ENCODE measurements at places on chromosomes 1 and 21. TPM values are rescaled to one million over a fixed set of nuclear protein-coding genes. Genes with fewer than 3 reads are reported as not detected.

- no peak overlapping the region for H3K4me3 ChIP-seq
- peaks cover 24% of the 10 kb centered on the region for H3K36me3 ChIP-seq
- peaks cover 10% of the 10 kb centered on the region for H3K4me1 ChIP-seq
- no peak for DNase-seq
- no peaks in the 10 kb centered on the region for H3K27me3 ChIP-seq
Measured at GRCh38 chr1:206446688-206447421, 23.4 kb upstream of the IKBKE start.

The ZBED6 gene
- total RNA-seq, result 34.1 TPM

- no peaks in the 10 kb centered on the region for H3K36me3 ChIP-seq
- DNase-seq, result peak; percentile 49
Measured at GRCh38 chr1:183230413-183230812, 44.3 kb downstream of the LAMC2 start.

The GJA8 gene
- not detected for total RNA-seq

DNA sequence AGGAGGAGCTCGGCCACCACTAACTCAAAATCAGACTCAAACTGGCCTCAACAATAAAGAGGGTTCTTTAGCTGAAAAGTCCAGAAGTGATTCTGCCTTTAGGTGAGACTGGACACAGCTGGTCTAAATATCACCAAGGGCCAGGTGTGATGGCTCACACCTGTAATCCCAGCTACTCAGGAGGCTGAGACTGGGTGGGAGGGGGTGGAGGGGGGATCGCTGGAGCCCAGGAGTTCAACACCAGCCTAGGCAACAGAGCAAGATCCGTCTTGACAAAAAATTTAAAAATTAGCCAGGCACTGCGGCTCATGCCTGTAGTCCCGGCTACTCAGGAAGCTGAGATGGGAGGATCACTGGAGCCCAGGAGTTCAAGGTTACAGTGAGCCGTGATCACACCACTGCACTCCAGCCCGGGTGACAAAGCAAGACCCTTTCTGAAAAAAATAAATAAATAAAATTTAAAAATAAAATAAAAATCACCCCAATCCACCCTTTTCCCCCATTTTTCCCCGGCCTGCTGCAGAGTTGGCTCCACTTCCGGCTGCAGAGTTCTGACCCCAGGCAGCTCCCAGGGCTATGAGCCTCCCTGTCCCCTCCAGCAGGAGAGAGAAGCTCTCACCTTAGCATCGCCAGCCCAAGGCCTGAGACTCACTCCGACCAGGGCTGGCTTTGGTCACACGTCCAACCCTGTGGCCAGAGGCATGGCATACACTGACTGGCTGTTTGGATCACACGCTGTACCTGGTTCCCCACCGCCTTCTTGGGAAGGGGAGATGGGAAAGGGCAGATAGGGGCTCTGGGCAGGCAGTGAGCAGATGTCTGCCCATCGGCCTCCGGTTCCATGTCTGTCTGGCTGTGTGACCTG is 87.3 kb upstream of the IFFO2 start:
- no peak overlapping the region for H3K27ac ChIP-seq
- H3K36me3 ChIP-seq, result no peaks in the 10 kb centered on the region
- H3K4me1 ChIP-seq, result peaks cover 16% of the 10 kb centered on the region
- H3K27me3 ChIP-seq, result no peaks in the 10 kb centered on the region

DNA sequence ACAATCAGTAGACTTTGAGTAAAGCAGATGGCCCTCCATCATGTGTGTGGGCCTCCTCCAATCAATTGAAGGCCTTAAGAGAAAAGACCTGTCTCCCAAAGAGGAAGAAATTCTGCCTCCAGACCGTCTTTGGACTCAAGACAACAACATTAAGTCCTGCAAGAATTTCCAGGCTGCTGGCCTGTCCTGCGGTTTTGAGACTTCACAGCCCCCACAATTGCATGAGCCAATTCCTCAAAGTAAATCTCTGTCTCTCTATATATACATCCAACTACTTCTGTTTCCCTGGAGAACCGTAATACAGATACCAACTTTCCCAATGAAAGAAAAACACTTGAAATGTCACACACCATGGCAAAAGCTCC is 16.4 kb downstream of the REG4 start:
- H3K4me3 ChIP-seq, result no peak overlapping the region
- peaks cover 2% of the 10 kb centered on the region for H3K27me3 ChIP-seq
- H3K27ac ChIP-seq, result no peak overlapping the region
- DNase-seq, result peak; percentile 29
- H3K36me3 ChIP-seq, result no peaks in the 10 kb centered on the region

DNA sequence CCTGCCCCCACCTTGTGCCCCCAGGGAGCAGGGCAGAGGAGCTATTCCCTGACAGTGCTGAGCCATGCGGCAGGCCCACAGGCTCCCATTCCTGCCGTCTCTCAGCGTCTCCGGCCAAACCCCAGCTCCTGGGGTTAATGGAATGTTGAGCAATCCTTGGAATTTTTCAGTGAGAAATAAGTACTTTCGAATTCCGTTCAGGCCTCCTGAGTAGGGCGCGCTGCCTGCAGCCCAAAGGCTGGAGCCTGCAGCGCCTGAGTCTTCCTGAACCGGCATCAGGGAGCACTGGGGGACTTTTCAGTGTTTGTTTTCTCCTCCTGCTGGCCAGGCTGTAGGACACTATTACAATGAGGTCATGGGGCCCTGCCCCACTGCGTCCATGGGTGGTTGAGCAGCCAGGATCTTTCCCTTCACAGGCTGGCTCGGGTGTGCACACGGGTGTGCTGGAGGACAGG is 33.3 kb upstream of the CSF1 start:
- H3K4me3 ChIP-seq, result no peak overlapping the region
- DNase-seq, result peak; percentile 89
- peaks cover 36% of the 10 kb centered on the region for H3K4me1 ChIP-seq
- no peaks in the 10 kb centered on the region for H3K36me3 ChIP-seq
- H3K27me3 ChIP-seq, result no peaks in the 10 kb centered on the region

The PSMG1 gene
- 58.8 TPM for total RNA-seq

- H3K27me3 ChIP-seq, result no peaks in the 10 kb centered on the region
- no peaks in the 10 kb centered on the region for H3K36me3 ChIP-seq
Measured at GRCh38 chr1:60621368-60621851, 461.0 kb upstream of the NFIA start.

GRCh38 chr21:44013380-44014088 is 1.4 kb downstream of the TRAPPC10 start:
- H3K4me3 ChIP-seq, result peak overlapping the region; percentile 74
- H3K27me3 ChIP-seq, result no peaks in the 10 kb centered on the region
- no peaks in the 10 kb centered on the region for H3K36me3 ChIP-seq
- H3K27ac ChIP-seq, result peak overlapping the region; percentile 64
- H3K4me1 ChIP-seq, result peaks cover 16% of the 10 kb centered on the region

- H3K27me3 ChIP-seq, result no peaks in the 10 kb centered on the region
- H3K4me3 ChIP-seq, result no peak overlapping the region
- no peak overlapping the region for H3K27ac ChIP-seq
- no peaks in the 10 kb centered on the region for H3K4me1 ChIP-seq
Measured at GRCh38 chr1:213439703-213440102, 388.7 kb downstream of the RPS6KC1 start.

The SPATA17 gene
- 1.6 TPM for total RNA-seq

GRCh38 chr21:37220981-37221664 is 46.0 kb downstream of the VPS26C start:
- H3K27ac ChIP-seq, result peak overlapping the region; percentile 17
- H3K4me1 ChIP-seq, result peaks cover 5% of the 10 kb centered on the region

DNA sequence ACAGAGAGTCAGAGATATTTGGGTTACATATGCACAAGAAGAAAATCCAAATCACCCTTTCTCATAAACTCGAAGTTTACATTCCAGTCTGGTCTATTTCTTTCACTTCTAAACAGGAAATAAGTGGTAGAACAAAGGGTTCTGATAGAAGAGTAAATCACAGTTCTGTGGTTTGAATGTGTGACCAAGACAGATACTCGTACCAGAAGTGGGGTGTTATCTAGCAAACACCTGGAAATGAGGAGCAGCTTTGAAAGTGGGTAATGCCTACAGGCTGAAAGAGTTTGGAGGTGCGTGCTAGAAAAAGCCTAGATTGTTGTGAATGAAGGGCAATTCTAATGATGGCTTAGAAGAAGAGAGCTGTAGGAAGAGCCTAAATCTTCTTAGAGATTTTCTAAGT is 74.7 kb downstream of the FH start:
- H3K27me3 ChIP-seq, result peaks cover 2% of the 10 kb centered on the region
- H3K4me3 ChIP-seq, result no peak overlapping the region
- H3K36me3 ChIP-seq, result no peaks in the 10 kb centered on the region
- DNase-seq, result no peak
- no peaks in the 10 kb centered on the region for H3K4me1 ChIP-seq

The TMPRSS15 gene
- not detected for total RNA-seq

The SPAG17 gene
- 0.67 TPM for total RNA-seq

The PPP2R5A gene
- total RNA-seq, result 14.6 TPM

The AP4B1 gene
- total RNA-seq, result 14.9 TPM

DNA sequence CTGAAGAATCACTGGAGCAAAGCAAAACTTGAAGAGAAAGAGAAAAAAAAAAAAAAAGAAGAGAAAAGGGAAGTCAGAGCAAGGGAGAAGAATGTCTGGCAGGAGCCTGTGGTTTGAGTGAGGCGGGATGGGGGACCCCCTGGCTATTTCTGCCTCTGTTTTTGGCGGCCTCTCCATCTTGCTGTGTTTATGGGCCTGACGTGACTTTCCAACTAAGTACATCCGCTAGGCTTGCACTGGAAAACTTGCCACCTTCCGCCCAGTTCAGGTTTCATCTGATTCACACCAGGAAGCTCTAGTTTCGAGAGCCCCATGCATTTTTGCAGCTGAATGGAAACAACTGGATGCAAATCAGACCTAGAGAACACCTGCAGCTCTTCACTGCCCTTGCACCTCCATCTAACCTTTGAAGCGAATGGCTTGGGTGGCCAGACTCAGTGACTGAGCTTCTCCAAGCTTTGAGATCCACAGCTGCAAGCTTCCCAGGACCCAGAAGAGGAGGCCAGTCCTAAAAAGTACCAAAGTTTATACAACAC is 28.0 kb downstream of the TBX15 start:
- H3K4me3 ChIP-seq, result no peak overlapping the region
- H3K27ac ChIP-seq, result no peak overlapping the region
- H3K27me3 ChIP-seq, result peaks cover 2% of the 10 kb centered on the region
- no peaks in the 10 kb centered on the region for H3K4me1 ChIP-seq

GRCh38 chr1:110309139-110309538 is 30.0 kb upstream of the RBM15 start:
- no peak overlapping the region for H3K4me3 ChIP-seq
- no peaks in the 10 kb centered on the region for H3K36me3 ChIP-seq
- DNase-seq, result peak; percentile 70
- no peaks in the 10 kb centered on the region for H3K27me3 ChIP-seq
- peak overlapping the region; percentile 72 for H3K27ac ChIP-seq

DNA sequence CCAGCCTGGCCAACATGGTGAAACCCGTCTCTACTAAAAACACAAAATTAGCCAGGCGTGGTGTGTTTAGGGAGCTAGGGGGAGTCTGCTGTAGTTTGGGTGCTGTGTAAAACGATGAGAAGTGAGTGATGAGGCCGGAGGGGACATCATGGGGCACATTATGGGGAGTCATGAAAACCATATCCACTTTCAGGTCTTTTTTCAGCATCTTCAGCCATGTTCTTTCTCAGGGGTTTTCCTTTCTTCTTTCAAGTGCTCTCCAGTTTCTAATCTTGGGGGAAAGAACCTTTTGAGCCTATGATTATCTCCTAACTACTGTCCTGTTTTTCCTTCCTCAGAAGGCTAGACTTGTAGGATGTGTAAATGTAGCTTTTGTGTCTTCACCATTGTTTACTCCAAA is 14.4 kb downstream of the KDM4A start:
- no peak for DNase-seq
- no peak overlapping the region for H3K4me3 ChIP-seq
- H3K36me3 ChIP-seq, result peaks cover 83% of the 10 kb centered on the region
- no peak overlapping the region for H3K27ac ChIP-seq

The RNU1-1 gene
- 1,356 TPM for total RNA-seq

DNA sequence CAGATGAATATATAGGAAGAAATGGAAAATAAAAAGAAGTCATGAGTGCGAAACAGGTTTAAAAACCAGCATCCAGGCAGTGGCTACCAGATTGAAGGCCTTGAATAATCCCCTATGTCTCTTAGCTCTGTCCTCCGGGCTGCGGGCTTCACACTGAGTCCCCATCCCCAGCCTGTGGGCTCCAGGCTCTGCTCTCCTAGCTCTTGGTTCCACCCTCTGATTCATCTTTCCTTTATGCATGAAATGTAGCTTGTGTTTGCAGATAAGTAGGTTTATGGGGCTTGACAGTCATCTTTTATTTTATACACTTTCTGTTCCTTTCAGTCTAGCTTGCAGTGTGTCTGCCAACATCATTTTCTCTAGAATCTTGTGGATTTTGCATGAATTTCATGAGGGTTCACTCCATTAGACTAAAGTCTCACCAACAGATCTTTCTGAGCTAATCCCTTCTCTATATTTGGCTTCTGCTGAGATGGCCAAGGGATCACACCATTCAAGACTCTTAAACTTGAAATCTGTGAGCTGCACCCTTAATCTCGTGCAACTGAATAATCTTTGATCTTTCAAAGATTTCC is 174.5 kb downstream of the PLPPR4 start:
- DNase-seq, result no peak
- peaks cover 6% of the 10 kb centered on the region for H3K4me1 ChIP-seq
- no peaks in the 10 kb centered on the region for H3K27me3 ChIP-seq
- no peaks in the 10 kb centered on the region for H3K36me3 ChIP-seq
- no peak overlapping the region for H3K4me3 ChIP-seq

DNA sequence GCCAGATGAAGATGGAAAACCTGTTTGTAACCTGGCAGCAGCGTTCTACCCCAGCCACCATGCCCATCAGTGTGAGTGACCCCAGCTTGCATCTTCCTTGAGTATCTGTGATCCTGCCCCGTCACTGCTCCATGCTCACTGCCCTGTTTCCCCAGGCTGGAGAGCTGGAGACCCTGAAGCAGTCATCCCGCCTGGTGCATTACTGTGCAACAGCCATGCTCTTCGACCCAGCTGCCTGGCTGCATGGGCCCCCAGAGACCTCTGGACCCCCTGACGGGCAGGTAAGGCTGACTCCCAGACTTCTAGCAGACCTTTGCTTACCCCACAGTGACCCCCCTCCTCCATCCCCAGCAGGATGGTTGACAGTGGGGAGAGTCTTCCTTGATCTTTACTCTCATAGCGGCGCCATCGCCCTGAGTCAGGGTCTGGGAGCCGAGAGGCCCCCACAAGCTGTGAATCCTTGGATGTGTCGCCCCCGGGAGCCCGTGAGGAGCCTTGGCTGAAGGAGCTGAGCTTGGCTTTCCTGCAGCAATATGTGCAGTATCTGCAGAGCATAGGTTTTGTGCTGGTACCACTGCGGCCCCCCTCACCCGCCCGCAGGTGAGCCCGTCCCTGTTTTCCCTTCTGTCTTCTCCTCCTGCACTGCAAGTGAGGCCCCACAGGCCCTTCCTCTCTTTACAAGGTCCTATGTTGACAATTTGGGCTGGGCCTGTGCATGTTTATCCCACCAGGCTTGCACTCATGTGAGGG is 10.4 kb downstream of the HYI start:
- peaks cover 36% of the 10 kb centered on the region for H3K36me3 ChIP-seq
- no peak overlapping the region for H3K27ac ChIP-seq
- DNase-seq, result no peak
- no peak overlapping the region for H3K4me3 ChIP-seq

The FAM72B gene
- 2.9 TPM for total RNA-seq

The FCER1G gene
- total RNA-seq, result 0.91 TPM

- no peak overlapping the region for H3K4me3 ChIP-seq
- no peak for DNase-seq
- H3K27ac ChIP-seq, result no peak overlapping the region
- H3K4me1 ChIP-seq, result no peaks in the 10 kb centered on the region
Measured at GRCh38 chr1:199362996-199363395, 664.5 kb upstream of the NR5A2 start.

The SLC30A10 gene
- not detected for total RNA-seq

- H3K27me3 ChIP-seq, result no peaks in the 10 kb centered on the region
- H3K36me3 ChIP-seq, result no peaks in the 10 kb centered on the region
- H3K4me1 ChIP-seq, result no peaks in the 10 kb centered on the region
- no peak for DNase-seq
- no peak overlapping the region for H3K4me3 ChIP-seq
- no peak overlapping the region for H3K27ac ChIP-seq
Measured at GRCh38 chr1:168529518-168529917, 14.3 kb downstream of the XCL2 start.
